ENCODE measurements at places on chromosomes 7 and 10.

GRCh38 chr7:134729895-134730294, 49.5 kb upstream of the CALD1 start:
- DNase-seq = peak; percentile 15

GRCh38 chr7:138138244-138138643, 62.0 kb downstream of the AKR1D1 start:
- no peak for DNase-seq

GRCh38 chr7:83475420-83475819, 173.5 kb downstream of the SEMA3E start:
- peak; percentile 28 for DNase-seq

DNA sequence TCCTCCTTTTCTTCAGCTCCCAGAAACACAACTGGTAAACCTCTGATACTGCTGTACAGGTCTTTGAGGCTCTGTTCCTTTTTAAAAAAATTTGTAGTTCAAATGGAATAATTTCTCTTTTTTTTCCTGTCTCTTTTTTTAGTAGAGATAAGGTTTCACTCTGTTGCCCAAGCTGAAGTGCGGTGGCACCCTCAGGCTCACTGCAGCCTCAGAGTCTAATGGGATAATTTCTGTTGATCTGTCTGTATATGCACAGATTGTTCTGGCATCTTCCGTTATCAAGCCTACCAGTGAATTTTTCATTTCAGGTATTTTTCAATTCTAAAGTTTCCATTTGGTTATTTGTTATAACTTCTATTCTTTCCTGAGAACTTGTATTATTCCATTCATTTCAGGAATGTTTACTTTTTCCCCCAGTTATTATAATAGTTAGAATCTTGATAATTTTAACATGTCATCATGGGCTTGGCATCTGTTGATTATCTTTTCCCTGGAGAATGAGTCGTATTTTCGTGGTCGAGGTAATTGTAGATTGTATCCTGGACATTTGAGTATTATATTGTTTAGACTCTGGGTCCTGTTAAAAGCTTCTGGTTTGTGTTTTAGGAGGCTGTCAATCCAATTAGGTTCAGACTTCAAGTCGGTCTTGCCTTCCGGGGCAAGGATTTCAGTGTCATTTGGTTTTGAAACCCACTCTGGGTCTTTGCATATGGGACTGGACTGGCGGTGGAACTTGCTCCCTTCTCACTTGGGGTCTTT, 24.5 kb downstream of the CRCP start:
- peak; percentile 90 for DNase-seq

GRCh38 chr7:120400806-120401455, 128.0 kb downstream of the KCND2 start:
- DNase-seq = no peak

- DNase-seq = no peak
Measured at GRCh38 chr7:450036-450435, 69.6 kb downstream of the PDGFA start.

DNA sequence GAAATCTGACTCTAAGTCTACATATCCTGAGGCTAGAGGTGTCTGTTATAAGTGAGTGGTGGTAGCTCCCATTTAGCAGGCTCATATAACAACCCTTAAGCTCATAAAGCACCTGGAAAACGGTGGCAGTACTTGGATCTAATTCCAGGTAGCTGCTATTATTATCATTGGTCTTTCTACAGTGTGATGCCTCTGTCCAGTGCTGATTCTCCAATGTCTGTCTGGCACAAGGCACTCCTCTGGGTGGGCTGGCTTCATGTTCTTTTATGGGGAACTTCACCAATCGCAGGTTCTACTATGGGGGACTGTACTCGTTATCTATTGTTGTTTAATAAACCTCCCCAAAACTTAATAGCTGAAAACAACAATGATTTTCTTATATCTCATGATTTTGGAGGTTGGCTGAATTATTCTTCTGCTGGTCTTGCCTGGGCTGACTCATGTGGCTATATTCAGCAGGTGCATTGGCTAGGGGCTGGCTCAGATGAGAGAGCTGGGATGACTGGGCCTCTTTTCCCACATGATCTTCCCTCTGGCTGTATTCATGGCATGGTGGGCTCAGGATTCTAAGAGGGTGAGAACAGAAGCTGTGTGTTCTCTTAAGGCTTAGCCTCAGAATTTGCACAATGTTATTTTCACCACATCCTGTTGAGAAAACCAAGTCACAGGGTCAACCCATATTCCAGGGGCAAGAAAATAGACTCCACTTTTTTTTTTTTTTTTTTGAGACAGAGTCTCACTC, 93.0 kb upstream of the PCGF5 start:
- DNase-seq = no peak

DNA sequence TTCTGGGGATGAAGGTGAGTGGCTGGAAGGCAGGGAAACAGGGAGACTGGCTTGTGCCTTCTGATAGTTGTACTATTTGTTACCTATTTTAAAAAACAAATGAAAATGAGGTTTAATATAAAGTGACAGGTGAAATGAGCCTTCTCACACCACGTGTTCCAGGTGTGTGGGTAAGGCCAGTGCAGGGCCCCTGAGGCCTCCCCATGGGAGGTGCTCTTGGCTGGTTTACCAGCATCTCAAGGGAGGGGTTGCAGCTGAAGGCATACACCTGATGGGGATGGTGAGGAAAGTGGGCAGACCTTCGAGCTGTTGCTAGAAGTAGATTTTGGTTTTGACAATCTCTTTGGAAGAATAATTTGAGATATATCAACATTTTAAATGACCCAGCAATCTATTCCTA, 103.6 kb downstream of the ARHGAP22 start:
- DNase-seq = no peak

GRCh38 chr10:125441151-125441550, 241.8 kb downstream of the TEX36 start:
- no peak for DNase-seq

GRCh38 chr10:70364772-70365091, 17.7 kb downstream of the LRRC20 start:
- no peak for DNase-seq

GRCh38 chr7:74217455-74218342, 7.9 kb downstream of the LAT2 start:
- DNase-seq = no peak

- no peak for DNase-seq
Measured at GRCh38 chr7:115763347-115763746, 267.2 kb downstream of the TFEC start.

All from SK-N-DZ (cell line).